ENCODE measurements at places on chromosomes 6 and 20.

DNA sequence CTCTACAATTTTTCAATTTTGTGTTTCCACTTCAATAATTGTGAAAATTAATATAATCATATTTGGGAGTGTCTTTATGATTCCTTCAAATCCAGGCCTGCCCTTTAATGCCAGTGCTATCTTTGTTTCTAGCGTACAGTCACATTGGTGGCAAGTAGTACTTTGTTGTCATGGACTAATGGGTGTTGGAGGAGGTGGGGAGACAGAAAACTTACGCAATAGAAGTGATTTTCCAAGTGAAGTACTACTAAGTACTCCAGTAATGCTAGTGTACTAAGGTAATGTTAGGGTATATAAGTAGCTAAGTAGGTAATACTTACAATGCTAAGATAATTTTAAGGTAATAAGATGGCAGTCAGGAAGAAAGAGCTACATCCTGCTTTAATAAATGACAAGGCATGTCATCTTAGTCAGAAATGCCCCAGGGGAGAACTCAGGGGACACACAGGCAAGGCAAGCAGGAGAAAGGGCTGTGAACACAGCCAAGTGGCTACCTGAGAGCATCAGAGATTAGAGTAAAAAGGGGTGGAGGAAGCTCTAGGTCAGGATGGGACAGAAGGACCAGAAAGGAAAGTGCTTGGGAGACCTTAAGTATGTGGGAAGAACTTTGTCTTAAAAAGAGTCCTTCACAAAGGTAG lies 217.2 kb upstream of the PRDM1 start:
- DNase-seq: no peak

- no peak for DNase-seq
These were observed 496.8 kb upstream of the JAG1 start for GRCh38 chr20:11170565-11170964.

DNA sequence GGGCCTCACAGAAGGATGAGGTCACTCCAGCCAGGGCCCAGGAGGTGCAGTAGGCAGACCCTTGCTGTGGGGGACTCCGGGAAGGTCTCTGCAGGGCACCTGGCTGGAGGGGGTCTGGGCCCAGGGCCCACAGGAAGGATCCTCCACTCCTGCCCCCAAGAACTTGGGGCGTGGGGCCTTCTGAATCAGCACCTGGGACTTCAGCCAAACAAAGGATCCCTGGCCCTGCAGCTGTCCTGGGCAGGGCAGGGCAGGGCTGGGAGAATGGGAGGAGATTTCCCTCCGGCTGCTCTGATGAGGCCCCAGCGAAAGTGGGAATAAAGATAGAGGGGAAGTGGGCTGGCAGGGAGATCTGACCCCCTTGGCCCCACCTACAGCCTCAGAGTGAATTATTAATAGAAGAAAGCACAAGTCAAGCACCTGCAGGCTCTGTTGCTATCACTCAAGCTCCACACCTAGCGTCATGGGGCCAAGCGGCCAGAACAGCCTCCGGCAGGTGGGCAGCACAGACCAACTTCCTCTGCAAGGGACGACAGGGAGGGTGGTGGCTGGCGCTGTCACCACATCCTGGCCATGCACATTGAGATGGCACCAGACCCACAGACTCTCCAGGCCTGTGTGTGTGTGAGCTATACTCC lies 61.6 kb upstream of the MRPS10 start:
- peak; percentile 45 for DNase-seq

GRCh38 chr6:8678466-8678865 lies 243.1 kb upstream of the SLC35B3 start:
- no peak for DNase-seq

DNA sequence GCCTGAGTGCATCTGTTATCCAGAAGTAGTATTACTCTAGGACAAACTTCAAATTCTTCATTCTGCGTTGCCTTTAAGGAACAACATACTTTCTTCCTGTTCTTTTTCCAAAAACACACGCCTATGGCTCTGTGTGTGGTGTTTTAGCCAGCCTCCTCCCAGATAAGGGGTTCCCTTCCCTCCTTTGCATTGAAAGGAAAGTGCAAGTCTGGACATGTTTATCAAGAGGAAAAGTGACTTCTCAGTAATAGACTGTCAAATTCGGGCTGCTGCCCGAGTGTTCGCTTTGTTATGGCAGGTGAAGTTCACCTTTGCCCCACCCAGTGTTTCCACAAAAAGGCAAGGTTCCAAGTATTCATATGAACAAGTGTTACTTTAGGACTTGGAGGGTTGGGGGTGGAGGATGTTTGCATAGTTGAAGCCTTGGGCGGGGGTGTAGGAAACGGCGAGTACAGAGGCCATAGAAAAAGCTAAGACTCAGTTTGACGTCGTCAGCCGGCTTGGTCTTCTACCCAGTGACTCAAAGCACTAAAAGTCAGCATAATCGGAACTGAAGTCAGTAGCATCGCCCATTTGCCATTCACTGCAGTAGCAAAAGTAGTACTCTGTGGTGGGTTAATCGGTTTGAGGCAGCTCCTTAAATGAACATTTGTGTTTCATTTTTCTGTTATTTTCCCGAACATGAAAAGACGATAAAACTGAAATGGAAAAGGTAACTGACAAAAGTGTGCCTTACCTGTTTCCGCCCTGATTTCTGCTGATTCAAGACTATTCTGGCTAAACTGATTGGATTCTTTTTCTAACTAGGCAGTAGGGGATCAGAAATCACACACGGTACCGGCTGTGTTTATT lies 12.5 kb downstream of the PRDM1 start:
- peak; percentile 70 for DNase-seq

DNA sequence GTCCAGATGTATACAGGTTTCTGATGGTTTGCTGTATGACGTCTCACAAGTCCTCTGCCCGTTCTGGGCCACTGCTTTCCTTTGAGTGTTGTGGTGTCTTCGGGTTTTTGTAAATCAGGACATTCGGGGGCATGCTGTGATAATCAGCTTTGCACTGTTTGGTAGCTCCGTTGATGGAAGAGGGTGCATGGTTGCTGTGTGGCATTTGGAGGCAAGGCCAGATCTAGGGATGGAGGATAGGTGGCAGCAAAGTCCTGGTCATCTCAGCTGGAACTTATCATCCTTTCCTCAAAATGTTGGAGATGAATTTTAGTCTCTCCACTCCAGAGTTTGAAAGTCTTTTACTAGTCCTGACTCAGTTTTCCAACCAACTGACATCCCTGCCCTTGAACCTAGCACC lies 91.0 kb downstream of the SCP2D1 start:
- DNase-seq: no peak

DNA sequence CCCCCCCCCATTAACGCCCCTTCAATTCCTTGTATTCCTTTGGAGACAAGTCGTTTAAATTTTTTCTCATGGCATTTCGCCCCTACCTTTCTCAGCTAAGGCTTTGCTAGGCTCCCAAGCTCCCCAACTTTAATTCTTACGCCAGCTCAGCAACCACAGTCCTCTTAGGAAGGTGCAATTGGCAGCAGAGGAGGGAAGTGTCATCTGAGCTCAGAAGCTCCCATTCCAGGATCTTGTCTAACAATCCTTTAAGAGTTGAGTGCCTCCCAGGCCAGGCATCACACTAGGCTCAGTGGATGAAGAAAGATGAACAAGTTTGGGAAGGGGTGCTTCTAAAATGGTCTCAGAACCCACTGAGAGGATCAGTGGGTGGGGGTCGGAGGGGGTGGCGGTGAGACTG lies 131.2 kb upstream of the AKAP12 start:
- DNase-seq: no peak

DNA sequence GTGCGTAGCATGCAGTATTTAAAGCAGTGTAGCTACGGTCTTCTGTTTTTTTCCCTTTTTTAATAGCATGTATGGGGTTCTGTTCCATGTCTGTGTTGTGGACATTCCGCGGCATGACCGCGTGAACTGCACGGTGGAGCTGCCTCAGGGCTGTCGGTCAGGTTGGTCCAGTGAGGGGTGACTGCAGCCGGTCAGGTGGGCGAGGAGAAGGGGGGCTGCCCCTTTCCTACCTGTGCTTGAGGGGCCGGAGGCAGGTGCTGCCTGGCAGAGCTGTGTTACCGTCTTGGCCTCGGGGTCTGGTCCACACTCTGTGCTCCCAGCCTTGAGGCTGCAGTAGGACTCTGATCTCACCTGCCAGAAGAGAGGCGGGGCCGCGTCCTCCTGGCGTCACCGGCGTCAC lies 24.5 kb downstream of the UCKL1 start:
- no peak for DNase-seq

- peak; percentile 93 for DNase-seq
These were observed 24.8 kb downstream of the C6orf15 start for GRCh38 chr6:31087494-31088089.

GRCh38 chr20:13525225-13525940 lies 113.3 kb downstream of the TASP1 start:
- no peak for DNase-seq

GRCh38 chr20:33740189-33740588 lies 8.4 kb downstream of the ZNF341 start:
- no peak for DNase-seq

GRCh38 chr20:888057-888456 lies 28.1 kb downstream of the ANGPT4 start:
- no peak for DNase-seq

DNA sequence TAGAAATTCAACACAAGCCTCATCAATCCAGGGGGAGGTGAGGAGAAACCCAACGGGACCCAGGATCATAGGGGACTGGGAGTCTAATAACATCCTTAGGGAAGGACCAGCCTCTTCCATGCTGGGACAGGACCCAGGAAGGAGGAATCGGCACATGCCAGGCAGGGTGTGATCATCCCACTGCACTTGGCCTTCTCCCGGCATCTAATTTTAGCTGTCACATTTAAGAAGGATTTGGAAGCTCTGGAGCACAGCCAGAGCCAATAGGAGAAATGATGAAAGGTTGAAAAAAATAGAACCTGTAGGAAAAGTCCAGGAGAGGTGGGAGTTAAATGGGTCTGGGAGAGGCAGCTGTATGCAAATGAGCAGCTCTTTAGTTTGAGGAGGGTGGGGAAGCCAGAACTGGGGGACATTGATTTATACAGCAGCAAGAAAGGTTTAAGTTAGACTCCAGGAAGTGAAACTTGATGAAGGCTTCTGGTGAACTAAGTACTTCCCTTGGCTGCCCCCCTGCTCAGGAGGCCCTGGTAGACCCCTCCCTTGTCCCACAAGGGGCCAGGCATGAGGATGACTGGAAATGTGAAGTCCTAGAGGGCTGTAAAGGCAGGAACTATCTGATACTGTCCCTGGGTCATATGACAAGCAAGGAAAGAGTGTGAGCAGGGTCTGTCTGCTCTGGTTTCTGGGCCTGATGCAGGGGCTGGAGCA lies 260.3 kb downstream of the LRFN2 start:
- no peak for DNase-seq

DNA sequence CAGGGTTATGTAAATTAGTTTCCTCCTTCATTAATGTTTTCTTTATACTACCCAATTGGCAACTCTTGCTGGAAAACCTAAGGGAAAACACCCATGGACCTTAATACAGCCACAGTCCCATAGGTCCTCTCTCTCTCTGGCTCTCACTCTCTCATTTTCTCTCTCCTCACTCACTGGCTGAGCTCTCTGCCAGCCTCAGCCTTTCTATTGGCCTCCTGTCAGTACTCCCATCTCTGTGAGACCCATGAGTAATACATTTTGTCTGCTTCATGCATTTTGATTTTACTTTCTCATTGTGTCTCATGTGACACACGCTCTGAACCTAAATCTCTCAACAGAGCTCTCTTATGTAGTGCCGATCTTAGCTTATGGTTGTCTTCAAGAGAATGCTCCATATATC lies 907.5 kb downstream of the C6orf118 start:
- DNase-seq: no peak

GRCh38 chr6:3090013-3090412 lies 21.7 kb downstream of the RIPK1 start:
- no peak for DNase-seq

- no peak for DNase-seq
These were observed 315.8 kb upstream of the SOX4 start for GRCh38 chr6:21277601-21278374.

GRCh38 chr6:126947070-126947469 lies 171.4 kb upstream of the RSPO3 start:
- DNase-seq: no peak

DNA sequence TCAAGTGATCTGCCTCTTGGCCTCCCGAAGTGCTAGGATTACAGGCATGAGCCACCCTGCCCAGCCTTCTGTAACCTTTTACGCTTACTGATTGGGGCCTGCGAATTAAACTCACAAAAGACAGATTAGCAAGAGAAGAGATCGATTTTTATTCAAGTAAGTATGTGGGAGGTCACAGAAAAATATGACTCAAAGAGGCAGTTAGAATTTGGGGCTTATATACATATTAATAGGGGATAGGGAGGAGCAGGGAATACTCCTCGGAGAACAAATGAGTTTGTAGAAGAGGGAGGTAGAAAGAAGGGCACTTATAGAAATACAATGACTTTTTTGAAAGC lies 78.9 kb downstream of the CD24 start:
- DNase-seq: no peak

- no peak for DNase-seq
These were observed 647.5 kb downstream of the UTRN start for GRCh38 chr6:144932621-144933020.

GRCh38 chr6:6483168-6483567 lies 105.4 kb upstream of the LY86 start:
- DNase-seq: no peak

DNA sequence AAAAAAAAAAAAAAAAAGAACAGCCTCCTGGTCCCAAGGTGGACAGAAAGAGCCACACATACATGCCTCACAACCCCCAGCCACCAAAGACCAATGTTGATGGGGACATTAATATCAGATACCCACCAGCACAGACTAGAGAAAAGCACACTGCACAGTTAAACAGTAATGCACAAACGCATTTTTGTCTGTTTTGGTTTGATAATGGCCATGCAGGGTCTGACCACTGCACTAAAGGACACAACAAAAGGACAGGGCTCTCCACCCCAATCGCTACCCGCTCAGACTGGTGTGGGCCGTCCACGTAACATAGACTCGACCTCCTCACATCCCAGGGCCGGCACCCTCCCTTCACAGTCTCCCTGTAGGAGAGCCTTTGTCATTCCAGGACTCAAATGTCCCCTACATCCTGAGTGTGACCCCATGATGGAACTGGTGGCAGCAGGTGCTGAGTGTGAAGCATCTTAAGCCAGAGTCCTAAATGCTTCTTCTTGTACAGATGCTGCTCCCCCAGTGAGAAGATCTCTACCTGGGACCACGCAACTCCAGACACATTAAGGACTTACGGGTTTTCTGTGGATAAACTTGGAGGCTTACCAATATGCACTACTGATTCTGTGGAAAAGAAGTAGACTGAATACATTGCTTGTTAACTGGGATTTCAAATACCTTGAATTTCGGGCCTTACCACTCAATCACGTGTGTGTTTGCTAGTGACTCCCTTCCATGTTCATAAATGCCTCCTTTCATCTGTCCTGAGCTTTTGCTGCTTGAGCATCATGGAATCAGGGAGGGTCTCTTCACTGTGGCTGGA lies 28.0 kb downstream of the RRBP1 start:
- no peak for DNase-seq
